ENCODE measurements at places on chromosomes 1 and 21.

DNA sequence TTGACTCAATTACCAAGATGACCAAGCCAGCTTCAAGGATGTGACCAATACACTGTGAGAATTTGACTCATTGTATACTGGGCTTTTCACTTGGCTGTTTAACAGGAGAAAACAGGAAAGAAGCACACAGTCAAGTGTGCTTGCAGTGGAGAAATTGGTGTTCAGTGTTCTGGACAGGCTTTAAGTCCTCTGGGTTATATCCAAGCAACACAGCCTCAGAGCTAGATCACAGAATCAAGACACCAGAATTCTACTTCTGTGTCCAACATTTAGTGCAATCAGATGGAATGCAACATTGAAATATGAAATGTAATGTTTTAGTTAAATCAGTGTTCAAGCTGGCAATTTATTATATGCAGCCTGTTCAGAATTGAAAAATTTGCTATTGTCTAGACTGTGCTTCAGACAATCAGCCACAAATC is 694.4 kb downstream of the LTN1 start:
- DNase-seq: no peak

GRCh38 chr1:20442920-20443625 is 42.9 kb downstream of the CAMK2N1 start:
- no peak for DNase-seq

DNA sequence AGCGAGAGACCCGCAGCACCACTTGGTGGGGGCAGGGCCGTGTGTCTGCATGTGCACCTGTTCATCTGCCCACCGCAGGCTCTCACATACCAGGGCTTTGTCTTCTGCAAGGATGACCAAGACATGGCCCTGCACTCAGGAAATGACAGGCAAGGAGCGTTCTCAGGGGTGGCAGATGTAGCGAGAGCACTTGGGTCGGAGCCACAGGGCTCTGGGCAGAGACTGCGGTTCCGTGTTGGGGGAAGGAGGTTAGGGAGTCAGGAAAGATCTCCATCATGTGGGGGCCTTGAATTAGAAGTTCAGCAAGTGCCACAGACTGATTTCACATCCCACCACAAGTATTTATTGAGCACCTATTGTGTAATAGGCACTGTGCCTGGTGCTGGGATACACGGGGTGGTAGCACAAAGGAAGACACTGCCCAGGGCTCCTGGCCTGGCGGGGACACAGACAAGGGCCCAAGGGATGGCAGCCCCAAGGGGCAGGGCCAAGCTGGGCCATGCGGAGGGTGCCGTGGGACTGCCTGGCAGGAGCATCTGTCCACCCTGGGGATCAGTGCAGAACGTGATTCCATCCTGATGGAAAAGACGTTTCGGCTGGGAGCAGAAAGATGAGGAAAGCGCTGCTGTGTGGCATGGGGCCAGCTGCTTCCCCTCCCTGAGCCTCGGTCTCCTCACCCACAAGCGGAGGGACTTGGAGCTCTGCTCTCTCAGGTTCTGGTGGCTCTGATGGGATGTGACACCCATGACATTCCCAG is 11.4 kb upstream of the SPSB1 start:
- DNase-seq: no peak

GRCh38 chr1:182128502-182128901 is 67.0 kb upstream of the ZNF648 start:
- no peak for DNase-seq

- DNase-seq: peak; percentile 82
Measured at GRCh38 chr1:29469457-29469856, 233.1 kb downstream of the PTPRU start.

DNA sequence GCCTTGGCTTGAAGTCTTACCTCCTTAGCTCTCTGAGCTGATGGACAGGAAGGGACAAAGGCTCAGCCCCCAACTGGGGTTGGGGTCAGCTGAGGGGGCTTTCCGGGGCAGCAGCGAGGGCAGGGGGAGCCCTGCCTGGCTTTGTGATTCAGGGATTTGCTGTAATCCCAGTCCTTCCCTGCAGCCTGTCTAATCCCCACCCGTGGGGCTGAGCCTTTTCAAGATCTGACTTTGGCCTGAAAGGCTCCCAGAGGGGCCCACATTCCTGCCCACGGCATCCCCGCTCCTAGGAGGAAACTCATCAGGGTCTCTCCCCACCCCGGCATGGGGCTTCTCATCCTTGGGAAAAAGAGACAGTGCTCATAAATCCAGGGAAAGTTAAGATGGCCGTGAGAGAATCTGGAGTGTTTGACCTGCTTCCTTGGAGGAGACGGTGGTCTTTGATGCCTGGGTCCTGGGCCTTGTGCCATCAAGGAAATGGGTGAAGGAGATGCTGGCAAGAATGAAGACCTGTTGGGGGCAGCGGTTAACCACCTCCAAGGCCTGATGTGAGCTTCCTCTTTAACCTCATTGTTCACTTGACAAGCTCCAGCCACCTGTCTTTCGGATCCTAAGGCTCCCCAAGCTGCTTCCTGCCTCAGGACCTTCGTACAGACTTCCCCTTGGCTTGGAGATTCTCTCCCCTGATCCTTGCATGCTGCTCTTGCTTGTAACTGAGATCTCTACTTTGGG is 83.1 kb upstream of the WNT4 start:
- DNase-seq: no peak

- DNase-seq: no peak
Measured at GRCh38 chr1:94209425-94209824, 28.0 kb downstream of the ARHGAP29 start.

- no peak for DNase-seq
Measured at GRCh38 chr1:58331156-58331555, 215.4 kb downstream of the OMA1 start.

GRCh38 chr21:40882192-40882915 is 35.4 kb upstream of the DSCAM start:
- DNase-seq: no peak

DNA sequence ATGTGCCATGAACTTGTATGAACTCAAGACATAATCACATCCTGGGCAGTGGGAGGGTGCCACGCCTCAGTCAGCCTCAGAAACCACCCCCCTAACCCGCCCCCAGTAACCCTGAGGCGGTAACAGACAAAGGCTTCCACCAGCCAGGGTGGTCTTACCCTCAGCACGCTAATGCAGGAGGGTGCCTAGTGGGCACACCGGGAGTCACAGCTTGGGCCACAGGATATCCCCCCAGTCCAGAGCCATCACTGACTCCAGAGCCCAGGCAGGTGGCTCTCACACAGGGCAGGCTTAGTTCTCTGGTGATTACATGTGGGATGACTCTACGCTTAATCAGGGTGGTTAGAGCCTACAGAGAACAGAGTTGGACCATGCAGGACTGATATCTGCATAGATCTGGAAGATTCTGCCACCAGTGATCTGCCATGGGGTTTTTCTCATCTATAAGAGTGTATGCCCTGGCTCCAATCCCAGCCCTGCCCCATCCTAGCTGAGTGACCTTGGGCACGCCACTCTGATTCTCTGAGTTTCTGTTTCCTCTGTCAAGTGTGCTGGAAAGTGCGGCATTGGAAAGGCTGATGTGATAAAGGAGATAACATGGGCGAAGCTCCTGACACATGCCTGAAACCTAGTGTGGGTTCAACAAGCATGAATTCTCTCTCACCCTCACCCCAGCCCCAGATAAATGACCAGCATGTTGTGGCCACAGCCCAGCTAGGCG is 27.3 kb downstream of the OPTC start:
- DNase-seq: no peak

DNA sequence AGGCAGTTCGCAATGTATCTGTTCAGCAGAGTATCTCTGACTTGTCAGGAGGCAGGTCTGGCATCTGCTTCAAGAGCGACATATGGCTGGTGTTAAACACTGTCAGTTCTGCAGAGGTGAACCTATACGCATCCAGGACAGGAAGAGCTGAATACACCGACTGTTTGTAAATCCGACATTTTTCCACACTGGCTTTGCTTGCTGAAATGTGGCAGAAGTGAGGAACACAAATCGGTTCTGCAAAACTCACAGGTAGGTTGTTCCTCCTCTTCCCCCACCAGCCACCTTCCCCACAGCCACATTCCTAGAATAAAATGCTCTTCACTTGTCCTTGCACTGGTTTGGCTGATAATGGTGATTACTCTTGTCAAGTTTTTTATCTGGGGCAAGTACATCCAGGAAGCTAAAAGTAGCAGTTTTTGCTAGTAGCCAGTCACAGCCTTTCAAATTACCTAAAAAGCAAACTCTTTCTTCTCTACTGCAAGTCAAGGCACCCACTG is 289.2 kb downstream of the GRIK1 start:
- DNase-seq: no peak

- no peak for DNase-seq
Measured at GRCh38 chr1:204814166-204814884, 56.3 kb upstream of the NFASC start.

- no peak for DNase-seq
Measured at GRCh38 chr1:91523482-91523881, 22.8 kb downstream of the CDC7 start.

All from cerebellar nuclear complex (tissue), 1 donor.